ENCODE measurements at places on chromosomes 7 and 10.

GRCh38 chr7:81990395-81990794 lies 220.5 kb upstream of the HGF start:
- no peak for DNase-seq

DNA sequence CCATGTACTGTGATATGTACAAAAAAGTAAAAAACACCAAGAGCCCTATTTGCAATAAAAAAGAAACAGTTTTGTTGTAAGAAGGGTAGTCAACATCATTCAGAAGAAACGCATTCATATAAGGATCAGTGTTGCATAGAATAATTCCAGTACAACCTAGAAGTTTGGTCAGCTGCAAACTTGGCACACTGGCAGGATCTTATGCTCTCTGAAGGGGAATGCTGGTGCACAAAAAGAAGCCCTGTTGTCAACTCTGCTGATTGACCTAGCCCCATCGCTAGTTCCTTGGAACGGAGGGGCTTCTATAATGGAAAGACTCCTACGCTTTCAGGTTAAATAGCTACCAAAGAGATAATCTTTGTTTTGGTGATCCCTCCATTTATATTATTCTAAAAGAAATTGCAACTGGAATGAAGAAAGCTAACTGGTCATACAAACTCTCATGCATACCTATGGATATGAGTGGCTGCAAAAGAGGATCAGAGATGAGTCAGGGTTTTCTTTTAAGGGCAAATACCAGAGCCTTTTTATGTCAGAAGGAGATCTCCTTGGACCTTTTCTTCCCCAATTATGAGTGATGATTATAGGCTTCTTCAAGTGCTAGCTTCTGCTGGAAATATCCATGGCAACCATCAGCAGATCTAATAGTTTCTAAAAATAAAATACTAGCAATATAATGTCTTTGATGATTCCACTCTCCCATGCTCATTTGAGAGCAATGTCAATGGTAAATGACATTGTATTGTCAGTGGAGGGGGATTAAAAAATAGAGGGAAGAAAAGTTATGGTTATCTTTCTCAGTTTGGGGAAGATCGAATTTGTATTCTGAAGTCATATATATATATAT lies 312.4 kb upstream of the CACNA2D1 start:
- no peak for DNase-seq

GRCh38 chr10:23493711-23494110 lies 54.8 kb downstream of the OTUD1 start:
- DNase-seq = no peak

GRCh38 chr10:75461672-75462649 lies 30.5 kb downstream of the LRMDA start:
- no peak for DNase-seq

GRCh38 chr7:80841423-80841955 lies 77.4 kb downstream of the SEMA3C start:
- DNase-seq = no peak

GRCh38 chr7:143177374-143178119 lies 5.7 kb upstream of the TAS2R39 start:
- DNase-seq = no peak

DNA sequence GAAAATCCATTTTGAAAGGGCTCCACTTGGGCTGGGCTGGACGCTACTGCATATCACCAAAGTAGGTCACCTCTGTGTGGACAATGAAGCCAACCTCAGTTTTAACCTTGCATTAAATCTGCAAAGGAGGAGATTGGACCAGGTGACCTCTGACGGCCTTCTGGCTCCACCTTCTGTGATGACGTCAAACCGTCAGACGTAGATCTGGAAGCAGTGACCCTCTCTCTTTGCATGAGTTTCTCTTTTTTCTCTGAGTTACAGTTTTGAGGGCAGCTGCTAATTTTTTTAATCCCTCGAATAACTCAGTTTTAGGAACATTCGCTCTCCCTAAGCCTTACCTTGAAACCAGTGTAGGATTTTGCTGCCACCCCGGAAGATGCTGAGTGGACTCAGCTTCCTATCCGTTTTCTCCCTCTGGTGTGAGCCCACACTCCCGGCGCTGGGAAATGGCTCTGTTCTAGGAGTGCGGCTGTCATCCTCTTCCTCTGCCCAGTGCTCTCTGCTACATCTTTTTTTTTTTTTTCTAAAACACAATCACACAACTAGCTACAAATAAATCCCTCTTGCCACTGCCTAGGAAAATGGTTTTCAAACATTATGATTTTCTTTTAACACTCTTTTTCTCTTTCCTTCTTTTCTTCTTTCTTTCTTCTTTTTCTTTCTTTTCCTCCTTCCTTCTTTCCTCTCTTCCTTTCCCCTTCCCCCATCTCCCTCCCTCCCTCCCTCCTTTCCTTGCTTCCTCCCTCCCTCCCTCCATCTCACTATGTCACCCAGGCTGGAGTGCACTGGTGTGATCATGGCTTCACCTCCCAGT lies 27.7 kb upstream of the NMT2 start:
- DNase-seq = no peak

- no peak for DNase-seq
Observed at GRCh38 chr10:99619090-99619800, 994 bp downstream of the SLC25A28 start.

DNA sequence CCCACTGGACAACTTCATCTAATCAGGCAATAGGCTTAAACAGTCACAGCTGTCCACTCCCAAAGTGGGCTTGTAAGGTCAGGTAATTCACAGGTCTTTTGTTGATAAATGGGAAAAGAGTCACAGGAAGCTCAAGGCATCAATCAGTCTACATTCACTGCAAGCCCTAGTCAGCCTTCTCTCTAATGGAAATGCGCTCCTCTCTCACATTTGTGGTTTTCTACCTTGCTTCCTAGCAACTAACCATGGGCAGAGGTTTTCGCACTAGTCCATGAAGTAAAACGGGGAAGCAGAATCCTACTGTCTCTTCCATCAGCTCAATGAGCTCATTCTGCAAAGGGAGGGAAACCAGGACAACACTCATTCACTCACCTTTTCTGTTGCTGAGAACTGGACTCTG lies 53.5 kb upstream of the APBB1IP start:
- DNase-seq = no peak

DNA sequence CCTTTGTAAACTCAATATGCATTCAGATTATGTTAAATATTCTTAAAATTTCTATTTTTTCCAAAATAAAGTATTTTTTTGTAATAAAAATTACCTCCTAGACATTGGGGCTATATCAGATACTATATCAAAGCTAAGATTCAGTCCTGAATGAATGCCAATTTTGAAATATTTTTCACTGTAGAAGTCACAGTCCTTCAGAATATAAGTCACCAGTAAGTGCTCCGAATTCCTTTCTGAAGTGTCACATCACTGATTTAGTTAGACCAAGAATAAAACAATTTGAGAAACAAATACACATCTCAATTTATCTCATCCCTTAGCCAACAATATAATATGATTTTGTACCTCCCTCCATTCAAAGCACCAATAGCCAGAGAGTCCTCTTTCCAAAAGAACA lies 33.9 kb upstream of the GSAP start:
- DNase-seq = no peak

DNA sequence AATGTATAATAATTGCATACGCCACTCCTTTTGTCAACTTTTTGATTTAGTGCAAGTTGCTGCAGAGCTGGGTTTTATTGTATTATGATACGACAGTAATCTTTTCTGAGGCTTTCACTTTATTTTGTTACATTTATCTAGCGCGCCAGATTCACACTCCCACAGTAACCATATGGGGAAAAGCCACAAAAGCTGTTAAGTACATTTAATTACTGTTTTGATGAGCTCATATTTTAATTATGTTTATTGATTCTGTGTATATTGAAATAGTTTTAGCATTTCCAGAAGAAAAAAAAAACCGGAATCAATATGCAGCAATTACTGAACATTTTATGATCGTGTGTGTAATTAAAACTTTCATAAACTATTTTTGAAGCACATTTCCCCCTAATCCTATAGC lies 118.5 kb downstream of the RAB11FIP2 start:
- DNase-seq = no peak

DNA sequence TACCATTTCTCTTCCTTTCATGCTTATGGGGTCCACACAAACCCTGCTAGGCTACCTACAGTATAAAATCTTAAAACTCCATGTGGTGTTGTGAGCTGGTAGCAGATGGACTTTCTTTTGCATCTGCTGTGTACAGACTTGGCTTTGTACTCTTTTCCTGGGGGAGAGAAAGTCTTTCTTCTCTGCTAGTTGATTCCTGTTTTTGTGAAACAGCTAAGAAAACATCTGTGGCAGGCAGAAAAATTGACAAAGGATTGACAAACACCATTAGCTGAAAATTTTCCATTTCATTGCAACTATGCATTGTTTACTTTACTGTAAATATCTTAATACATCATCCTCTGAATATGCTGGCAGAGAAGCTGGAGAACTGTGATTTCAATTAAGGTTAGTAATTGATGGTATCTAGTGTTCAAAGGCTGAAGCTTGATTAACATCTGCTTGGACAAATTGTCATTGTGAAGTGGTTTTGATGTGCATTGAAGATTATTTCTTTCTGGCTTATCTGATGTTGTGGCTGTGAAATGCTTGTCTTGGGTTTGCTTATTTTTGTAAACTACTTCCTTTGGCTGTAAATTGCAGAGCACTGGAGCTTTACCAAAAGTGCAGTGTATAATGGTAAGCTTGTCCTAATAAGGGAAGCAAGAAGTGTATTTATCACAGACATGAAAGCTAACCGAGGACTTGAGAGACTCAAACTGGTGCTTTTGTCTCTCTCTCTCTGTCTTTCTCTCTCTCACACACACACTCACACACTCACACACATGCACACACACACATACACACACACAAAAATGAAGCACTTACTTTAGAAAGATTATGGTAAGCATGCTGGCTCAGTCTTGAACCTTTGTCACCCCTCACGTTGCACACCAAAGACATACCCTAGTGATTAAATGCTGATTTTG lies at the start of gene FOXP2:
TSS of gene FOXP2 (plus strand) at position 660 of the 908 bp plus-strand sequence. CDS start 11,697 bp downstream, outside the sequence.
- DNase-seq = peak; percentile 82
